ENCODE measurements at places on chromosomes 5 and 9. TPM values are rescaled to one million over a fixed set of nuclear protein-coding genes. Genes with fewer than 3 reads are reported as not detected.

TSPAN17 gene
- total RNA-seq = 26.8 TPM

GKAP1 gene
- not detected for total RNA-seq

GPR21 gene
- 0.73 TPM for total RNA-seq

F12 gene
- total RNA-seq = 0.39 TPM

HAND1 gene
- under 0.01 TPM for total RNA-seq

ELAVL2 gene
- under 0.01 TPM for total RNA-seq

MARCHF11 gene
- not detected for total RNA-seq

TMEM232 gene
- total RNA-seq = 5.1 TPM

GADD45G gene
- total RNA-seq = 0.39 TPM

ECSCR gene
- total RNA-seq = 0.37 TPM

PCDHA1 gene
- not detected for total RNA-seq

SMIM27 gene
- total RNA-seq = 2.9 TPM

VCAN gene
- total RNA-seq = 379 TPM

IRX2 gene
- 9.6 TPM for total RNA-seq

PCDHB11 gene
- total RNA-seq = 0.37 TPM
